ENCODE measurements at places on chromosomes 5 and 9.

DNA sequence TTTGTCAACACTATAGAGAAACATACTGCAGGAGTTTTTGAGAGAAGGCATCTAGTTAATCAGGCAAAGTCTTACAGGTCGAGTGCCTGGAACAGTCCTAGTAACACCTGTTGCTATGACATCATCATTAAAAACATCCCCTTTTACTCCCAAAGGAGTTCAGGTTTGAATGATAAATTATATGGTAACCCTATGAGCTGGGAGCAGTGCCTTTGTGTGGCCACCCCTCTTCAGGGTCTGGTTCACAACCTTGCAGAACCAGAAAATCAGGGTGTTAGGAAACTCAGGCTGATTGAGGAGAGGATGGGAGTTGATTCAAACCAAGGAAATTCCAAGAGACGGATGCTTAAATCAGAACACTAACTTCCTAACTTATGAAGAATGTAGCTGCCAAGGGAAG lies 179.1 kb upstream of the RASEF start:
- no peak for DNase-seq

- DNase-seq: no peak
Observed at GRCh38 chr9:35570709-35571504, 34.2 kb upstream of the TESK1 start.

DNA sequence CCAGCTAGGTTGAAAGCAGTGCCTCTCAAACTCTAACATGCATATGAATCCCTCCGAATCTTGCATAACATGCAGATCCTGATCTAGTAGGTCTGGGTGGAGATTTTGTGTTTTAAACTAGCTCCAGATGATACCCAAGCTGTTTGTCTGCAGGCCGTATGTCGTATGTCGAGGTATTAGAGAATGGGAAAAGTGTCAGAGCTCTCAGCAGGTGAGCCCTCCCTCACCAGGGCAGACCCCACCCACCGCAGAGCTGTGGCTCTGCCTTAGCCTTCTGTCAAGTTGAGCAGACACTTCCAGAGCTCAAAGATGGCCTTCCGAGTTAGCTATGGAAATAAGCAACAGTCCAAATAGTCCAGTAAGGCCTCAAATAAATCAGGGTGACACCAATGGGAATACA lies 83.2 kb upstream of the MAP3K1 start:
- DNase-seq: no peak

DNA sequence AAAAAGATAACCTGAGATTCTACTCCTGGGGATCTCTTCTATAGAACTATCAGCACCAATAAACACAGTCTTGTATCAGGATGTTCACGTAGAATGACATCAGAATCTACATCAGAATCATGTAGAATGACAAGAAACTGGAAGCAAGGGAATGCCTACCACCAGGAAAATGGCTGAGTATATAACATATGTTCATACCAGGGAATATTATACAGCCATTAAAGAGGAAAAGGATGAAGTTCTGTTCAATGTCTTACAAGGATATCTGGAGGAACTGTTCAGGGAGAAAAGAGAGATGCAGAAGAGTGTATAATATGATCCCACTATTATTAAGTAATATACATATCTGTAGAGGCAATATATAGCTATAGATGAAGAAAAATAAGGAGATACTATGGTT lies 4.8 kb downstream of the ZBED3 start:
- no peak for DNase-seq

- no peak for DNase-seq
Observed at GRCh38 chr5:64505769-64506566, at the start of gene RGS7BP. Gene RGS7BP (plus strand): TSS chr5:64506015. CDS start chr5:64506625, 610 bp downstream.

GRCh38 chr9:86511614-86512360 lies 157.6 kb upstream of the TUT7 start:
- DNase-seq: no peak

DNA sequence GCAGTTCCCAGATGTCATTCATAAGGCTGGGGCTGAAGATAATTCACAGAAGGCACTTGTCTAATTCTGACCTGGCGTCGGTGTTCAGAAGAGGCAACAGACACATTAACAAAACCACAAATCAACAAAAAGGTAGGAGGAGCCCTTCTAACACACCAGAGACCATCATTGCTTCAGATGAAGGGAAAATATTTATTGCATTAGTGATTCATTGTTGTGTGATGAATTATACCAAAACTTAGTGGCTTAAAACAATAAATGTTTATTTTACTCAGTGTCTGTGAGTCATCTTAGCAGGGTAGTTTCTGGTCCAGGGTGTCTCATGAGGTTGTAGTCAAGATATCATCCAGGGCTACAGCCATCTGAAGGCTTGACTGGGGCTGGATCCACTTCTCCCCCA lies 91.3 kb upstream of the KIF2A start:
- no peak for DNase-seq

DNA sequence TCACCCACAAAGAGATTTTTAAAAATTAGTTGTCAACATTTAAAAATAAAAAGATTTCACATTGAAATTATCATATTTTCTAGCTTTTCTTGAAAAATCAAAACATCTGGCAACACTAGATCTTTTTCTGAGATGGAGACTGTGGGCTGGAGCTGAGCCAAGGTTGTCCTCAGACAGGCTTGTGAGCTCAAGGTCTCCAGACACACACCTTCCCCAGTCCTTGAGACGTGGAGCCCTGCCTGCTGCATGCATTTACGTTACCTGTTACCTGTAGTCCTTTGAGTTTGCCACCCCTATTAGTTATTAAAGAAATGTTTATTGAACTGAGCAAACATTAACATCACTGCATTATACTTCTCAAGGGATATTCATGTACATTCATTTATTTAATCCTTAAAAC lies 87.5 kb upstream of the TLE1 start:
- DNase-seq: no peak

- no peak for DNase-seq
Observed at GRCh38 chr5:1827886-1828397, 26.7 kb downstream of the NDUFS6 start.

DNA sequence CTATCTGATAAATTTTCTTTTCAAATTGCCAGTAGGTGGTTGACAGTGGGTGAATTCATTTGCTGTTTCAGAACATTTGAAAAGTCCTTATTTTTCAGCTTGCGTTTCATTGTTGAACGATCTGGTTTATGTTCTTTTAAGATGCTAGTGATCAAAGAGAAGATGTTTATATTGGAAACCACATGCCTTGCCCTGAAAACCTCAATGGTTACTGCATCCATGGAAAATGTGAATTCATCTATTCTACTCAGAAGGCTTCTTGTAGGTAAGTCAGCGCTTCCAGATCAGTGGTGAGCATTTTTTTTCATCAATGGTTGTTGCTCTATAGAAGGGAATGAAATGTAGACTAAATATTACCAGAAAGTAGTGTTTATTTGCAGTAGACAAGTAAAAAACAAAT lies 16.6 kb upstream of the CAVIN4 start:
- DNase-seq: no peak

DNA sequence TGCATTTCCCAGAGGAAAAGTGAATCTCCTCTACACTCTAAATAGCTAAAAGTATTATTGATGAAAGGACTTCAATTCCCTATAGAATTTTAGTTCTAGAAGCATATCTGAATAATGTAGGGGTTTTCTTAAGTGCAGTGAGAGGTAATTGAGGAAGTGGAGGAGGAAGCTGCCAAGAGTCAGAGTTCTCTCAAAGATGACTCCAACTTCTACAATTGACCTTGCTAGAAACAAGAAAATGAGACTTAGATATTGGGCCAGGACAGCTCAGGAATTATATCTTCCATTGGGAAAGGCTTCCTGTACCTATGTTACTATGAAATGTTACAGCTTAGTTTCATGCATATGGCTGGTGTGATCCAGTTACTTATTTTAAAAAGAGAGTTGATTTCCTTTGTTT lies 10.4 kb upstream of the F2R start:
- DNase-seq: no peak

GRCh38 chr5:143040622-143041021 lies 270.4 kb downstream of the ARHGAP26 start:
- DNase-seq: no peak

GRCh38 chr5:9830184-9830583 lies 200.0 kb upstream of the TAS2R1 start:
- DNase-seq: no peak

GRCh38 chr5:73480500-73480899 lies 17.7 kb upstream of the BTF3 start:
- no peak for DNase-seq

- DNase-seq: no peak
Observed at GRCh38 chr5:53815471-53815870, 255.0 kb downstream of the NDUFS4 start.

- DNase-seq: no peak
Observed at GRCh38 chr5:55063899-55064298, 38.5 kb upstream of the GZMA start.

- no peak for DNase-seq
Observed at GRCh38 chr9:77848897-77849296, 182.7 kb downstream of the GNAQ start.

DNA sequence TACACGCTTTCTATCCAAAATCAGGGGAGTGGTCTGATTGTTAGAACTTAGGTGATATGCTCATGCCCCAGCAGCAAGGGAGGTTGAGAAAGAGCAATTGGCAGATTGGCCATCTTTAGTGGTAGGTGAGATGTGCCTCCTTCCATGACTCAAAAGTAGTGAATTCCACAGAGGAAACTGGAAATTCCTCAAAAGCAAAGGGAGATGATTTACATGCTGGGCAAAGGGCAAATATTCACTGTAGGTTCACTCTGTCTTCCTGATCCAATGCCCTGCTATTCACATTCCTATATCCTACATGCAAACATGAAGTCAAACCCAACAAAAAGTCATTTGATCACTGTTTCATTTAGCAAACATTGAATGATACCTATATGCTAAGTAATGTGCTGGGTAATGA lies 130.1 kb upstream of the ZNF608 start:
- no peak for DNase-seq

DNA sequence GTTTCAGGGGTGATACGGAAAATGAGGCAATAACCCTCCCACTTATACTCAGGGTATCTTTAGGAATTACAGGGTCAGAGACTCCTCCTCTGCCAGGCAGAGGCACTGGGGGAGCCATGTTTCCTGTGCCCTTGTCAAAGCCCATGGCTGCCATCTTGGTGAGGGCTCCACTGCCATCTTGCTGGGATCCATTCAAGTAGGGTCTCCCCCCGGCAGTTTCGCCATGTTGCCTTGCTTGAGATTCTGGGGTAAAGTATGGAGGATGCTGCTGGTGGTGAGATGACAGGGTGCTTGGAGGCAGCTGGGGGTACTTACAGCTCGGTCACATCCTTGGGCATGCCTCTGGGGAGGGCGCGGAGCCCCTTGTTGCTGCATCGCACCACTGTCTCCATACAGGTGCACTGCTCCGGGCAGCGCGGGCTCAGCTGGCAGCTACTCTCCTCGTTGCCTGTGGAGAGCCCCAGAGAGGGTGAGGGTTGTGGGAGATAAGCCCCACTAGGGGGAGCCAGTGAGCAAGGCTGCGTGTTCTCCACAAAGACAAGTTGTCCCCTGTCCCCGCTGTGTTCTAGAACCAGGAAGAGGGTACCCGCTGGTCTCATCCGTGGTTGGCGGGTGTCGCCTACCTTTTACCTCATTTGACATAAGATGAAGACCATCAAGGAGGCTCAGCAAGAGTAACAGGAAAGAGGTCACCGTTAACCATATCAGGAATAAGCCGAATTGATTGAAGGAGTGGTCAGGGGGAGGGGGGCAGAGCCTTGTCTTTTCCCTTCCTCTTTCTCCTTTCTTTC lies 169.0 kb upstream of the PANK3 start:
- DNase-seq: no peak

DNA sequence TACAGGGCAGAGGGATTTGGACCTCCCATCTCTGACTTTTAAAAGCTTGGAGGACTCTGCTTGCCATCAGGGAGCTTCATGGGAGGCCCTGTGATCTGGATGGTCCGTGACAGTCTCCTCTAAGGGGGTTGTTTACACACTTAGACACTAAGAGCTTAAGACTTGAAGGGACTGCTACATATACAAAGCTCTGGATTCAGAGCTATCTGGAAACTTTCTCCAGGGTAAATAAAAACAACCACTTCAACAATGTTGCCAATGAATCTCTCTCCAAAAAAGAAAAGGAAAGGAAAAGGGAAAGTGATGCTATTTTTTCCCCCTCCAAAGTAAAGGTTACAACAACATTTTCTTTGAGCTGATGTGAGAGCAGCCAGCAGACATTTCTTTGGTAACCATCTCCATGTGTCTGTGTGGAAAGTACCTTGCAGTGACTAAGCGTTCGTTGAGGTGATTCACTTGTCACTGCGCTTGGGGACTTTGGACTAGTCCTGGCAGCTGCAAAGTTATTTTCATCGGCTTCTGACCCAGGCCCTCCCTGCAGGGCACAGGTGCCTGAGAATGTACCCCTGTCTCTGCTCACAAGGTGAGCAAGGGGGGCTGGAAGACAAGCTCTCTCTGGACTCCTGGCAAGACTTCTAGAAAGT lies 262.1 kb upstream of the KLF4 start:
- no peak for DNase-seq

- no peak for DNase-seq
Observed at GRCh38 chr9:567747-568305, 273.7 kb upstream of the DMRT1 start.

DNA sequence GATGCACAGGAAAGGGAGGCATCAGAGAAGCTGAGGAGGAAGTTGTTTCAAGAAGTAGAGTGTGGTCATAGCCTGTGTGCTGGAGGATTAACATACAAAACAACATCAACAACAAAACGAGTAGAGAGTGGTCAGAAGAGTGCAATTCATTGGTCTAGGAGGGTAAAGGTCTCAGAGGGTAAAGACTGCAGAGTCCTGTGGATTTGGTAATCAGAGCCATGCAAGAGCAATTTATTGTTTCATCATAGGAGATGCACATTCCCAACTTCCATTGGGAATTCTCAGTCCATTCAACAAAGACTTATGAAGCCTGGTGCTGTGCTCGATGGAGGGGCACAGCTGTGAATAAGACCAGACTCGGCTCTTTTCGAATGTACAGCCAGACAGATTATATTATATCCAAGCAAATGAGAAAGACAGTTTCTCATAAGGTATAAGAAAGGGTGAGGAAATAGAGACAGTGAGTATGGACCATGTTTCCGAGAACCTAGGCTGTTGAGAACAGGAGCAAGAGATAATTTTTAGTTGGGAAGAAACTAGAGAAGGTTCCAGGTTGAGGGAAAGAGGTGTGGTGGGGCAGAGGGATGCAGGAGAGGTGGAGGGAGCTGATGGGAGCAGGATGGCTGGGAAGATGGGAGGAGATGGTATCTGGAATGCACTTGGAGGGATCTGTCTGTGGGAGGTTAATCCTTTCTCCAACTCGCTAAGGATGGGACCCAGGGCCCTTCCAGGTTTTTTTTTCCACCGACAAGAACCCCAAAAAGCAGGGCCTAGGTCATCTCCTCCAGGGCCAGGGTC lies 7.9 kb upstream of the MYORG start:
- DNase-seq: no peak

DNA sequence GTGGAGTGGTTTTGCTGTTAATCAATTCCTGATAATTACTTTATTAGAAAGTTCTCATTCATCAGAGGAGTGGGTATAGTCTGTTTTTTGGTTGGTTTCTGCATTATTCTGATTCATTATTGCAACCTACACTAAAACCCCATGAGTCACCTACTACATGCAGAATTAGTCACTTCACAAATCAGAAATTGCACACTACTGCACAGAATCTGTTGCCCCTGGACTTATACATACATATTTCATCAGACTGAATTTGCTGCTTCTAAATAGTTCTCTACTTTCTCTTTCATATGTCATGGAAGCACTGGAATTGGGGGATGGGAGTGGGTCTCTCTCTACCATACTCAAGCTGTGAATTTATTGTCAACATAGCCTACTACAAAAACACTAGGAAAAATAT lies 585.1 kb downstream of the DNAH5 start:
- no peak for DNase-seq

- DNase-seq: no peak
Observed at GRCh38 chr9:69919461-69920061, 98.9 kb downstream of the CFAP95 start.

- DNase-seq: no peak
Observed at GRCh38 chr9:113644321-113644720, 180.8 kb downstream of the RGS3 start.

- DNase-seq: no peak
Observed at GRCh38 chr5:160458806-160459800, 37.4 kb downstream of the PTTG1 start.

Measured in activated naive CD8-positive, alpha-beta T cell treated with anti-CD3 and anti-CD28 coated beads, Interleukin-2, amount 50 U/mL, for 16 hours (primary cell).